A549 treated with GW870086 at 1 μM for 4 hours (cell line): ENCODE measurements at places on chromosomes 13 and 19. TPM values are rescaled to one million over a fixed set of nuclear protein-coding genes. Genes with fewer than 3 reads are reported as not detected.

The DACH1 gene
- total RNA-seq: not detected in 5 replicates

The MATK gene
- total RNA-seq: 0.94 to 1.8 TPM (median 1.2 TPM) in 5 replicates

The VSTM1 gene
- total RNA-seq: 0.27 to 1.5 TPM (median 0.47 TPM) in 5 replicates

The ZSCAN1 gene
- total RNA-seq: not detected in 5 replicates

The HSPB6 gene
- 0.18 to 0.38 TPM (median 0.32 TPM) in 4 of 5 replicates, not detected in the other for total RNA-seq

The LHB gene
- total RNA-seq: not detected in 5 replicates
